Mesenchymal stem cell (in vitro differentiated cells and primary cell): ENCODE measurements at places on chromosomes 6 and 20.

DNA sequence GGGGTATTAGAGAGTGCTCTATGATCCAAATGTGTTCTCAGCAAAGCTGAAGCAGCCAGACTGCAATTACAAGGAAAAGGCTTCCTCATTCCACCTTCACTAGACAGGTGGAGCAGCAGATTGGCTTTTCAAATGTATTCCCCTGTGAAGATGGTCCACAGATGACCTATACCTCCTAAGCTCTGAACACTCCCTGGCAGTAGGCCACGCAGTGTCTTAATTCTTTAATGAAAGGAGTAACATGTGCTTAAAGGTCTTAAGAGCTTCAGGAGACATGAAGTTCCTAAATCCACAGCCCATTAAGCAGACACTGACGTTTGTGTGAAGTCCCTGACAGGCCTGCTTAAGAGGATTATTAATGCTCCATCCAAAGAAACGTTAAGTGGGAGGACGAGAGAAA, 138.9 kb upstream of the NUP153 start:
- no peak for DNase-seq

- no peak for DNase-seq
Measured at GRCh38 chr6:98384334-98384733, 450.0 kb upstream of the POU3F2 start.

DNA sequence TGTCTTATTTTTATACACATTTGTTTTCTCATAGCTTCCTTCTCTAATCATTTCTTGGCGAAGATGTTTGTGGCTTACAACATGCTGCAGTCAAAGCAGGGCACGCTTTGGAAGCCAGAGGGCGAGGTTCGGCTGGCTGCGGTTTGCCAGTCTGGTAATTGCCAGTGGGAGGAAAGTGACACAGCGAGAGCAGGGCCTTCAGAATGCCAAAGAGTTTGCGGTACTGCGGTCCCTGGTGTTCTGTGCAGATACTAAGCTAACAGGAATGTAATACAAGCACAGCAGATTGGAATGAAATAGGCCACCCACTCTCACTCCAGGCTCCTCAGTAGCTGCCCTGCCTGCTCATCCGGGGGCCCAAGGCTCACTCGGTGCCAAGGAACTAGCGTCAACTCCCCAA, 58.7 kb upstream of the TGM3 start:
- DNase-seq, result no peak

GRCh38 chr6:18119236-18119635, 3.2 kb downstream of the NHLRC1 start:
- no peak for DNase-seq

DNA sequence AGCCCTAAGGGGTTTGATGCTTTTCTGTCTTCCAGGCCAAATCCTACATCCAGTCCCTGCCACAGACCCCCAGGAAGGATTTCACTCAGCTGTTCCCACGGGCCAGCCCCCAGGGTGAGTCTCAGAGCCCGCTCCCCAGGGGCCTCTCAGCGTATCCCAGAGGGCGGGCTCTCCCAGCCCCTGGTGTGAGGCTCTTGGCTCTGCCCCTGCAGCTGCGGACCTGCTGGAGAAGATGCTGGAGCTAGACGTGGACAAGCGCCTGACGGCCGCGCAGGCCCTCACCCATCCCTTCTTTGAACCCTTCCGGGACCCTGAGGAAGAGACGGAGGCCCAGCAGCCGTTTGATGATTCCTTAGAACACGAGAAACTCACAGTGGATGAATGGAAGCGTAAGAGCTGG, 8.4 kb downstream of the MAPK13 start:
- no peak for DNase-seq

GRCh38 chr6:170185175-170185978, 105.5 kb downstream of the DLL1 start:
- DNase-seq, result no peak

- DNase-seq, result peak; percentile 20
Measured at GRCh38 chr6:82033631-82034211, 213.8 kb downstream of the IBTK start.

DNA sequence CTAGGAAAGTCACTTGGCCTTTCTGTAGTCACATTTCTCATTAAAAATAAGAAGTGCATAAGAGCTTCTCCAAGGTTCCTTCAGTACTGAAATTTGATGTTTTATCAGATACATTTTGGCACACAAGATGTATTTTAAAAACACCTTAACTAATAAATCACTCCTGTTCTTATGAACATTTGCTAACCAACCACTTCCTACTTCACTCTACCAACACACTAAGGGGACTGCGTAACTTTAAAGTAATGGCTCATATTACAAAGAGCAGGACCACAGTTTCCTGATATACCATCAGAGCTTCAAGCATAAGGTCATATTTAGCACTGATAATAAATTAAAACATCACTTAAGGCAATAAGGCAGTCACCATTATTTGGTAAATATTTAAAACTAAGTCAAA, 104.4 kb downstream of the RALGAPA2 start:
- DNase-seq, result no peak

DNA sequence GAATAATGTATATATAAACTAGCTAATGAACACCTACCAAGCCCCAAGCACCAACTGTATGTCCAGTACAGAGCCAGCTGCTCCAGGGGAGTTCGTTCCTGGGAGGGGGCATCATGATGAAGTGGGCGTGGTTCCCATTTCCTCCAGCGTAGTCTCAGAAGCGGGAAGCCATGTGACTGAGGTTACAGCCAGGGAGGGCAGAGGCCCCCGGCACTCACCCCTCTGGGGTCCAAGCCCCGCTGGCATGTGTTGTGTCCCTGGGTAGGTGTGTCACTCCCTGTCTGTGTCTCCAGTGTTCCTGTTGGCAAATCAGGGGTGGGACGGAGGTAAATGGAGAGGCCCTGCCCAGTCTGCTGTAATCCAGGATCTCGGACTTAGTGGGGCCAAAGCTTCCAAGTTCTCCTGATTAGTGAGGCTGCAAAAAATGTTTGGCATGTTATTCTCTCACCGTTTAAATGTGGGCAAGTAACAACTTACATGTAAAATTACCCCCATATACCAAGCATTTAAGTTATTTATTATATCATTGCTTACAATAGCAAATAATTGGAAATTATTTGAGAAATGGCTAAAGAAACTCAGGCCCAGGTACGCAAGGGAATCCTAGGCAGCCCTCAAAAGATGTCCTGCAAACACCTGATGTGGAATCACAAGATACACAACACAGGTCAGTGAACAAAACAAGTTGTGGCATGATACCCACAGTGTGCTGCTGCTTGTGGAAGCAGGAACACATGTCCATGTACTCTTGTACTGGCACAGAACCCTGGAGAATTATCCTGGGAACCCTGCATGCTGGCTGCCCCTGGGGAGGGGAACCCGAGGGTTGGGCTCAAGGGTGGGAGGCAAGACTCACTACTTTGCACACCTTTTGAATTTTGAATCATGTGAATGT, 22.2 kb downstream of the FAM110A start:
- no peak for DNase-seq

DNA sequence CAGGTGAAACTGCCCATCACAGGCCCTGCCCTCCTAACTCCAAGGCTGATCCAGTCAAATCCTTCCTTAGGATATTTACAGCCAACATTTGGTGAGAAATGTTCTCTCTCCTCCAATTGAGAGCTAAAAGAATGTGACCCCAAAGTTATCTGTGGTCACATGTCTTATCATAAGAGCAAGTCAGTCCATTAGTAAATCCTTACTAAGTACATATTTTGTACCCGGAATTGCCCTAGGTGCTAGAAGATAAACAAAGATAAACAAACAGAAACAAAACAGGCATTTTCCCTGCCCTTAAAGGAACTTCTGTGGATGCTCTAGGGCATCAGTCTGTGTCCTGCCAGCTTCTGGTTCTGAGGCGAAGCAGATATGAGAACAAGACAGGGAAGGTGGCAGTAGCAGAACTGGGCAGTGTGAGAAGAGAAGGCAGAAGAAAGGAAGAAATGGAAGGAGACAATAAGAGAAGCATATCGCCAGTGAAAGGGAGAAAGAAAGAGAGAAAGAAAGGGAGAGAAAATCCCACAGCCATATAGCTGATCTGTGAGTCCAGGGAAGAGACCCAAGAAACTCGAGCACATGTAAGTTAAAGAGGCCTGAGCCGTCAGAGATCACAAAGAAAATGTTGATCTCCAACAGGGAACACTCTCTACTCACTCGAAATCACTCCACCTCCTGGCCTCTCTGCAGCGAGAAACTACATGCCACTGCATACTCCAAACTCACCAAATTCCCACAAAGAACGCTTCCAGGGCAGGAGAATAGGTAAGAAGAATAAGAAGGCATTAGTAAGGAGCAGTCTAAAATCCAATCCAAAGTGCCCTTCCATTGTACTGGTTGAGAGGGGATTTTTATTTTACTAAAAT, 41.7 kb downstream of the CDK5RAP1 start:
- DNase-seq, result peak; percentile 20

- no peak for DNase-seq
Measured at GRCh38 chr20:37991157-37991866, 41.9 kb downstream of the TTI1 start.

DNA sequence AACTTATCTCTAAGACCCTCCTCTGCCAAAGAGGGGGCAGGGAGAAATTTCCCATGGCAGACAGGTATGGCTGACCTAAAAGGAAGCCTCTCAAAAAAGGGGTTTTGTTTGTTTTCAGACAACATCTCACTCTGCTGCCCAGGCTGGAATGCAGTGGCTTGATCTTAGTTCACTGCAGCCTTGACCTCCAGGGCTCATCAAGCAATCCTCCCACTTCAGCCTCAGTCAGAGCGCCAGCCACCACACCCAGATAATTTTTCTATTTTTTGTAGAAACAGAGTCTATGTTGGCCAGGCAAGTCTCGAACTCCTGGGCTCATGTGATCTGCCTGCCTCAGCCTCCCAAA, 3.8 kb downstream of the EZR start:
- DNase-seq, result no peak

DNA sequence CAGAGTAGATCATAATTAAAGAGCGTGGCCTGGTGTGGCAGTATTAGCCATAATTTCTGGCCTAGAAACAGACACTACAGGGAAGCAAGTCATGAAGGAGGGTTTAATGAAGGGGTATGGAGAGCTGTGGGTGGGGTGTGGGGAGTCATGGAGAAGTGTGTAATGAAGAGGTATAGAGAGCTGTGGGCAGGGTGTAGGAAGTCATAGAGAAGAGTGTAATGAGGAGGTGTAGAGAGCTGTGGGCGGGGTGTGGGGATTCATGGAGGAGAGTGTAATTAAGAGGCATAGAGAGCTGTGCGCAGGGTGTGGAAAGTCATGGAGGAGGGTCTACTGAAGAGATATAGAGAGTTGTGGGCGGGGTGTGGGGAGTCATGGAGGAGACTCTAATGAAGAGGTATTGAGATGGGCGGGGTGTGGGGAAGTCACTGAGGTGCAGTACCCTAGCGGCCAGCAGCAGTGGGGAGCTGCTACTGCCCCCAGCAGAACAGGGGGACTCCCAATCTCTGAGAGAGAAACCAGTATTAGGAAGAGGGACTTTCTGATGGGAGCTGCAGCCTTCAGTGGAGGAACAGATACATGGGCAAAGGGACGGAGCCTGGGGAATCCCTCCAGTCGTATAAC, 145.4 kb upstream of the FOXA2 start:
- DNase-seq, result no peak

- peak; percentile 86 for DNase-seq
Measured at GRCh38 chr20:3768342-3769130, 983 bp upstream of the ADISSP start.

GRCh38 chr6:73200735-73201134, 24.6 kb downstream of the KHDC1L start:
- DNase-seq, result peak; percentile 18

DNA sequence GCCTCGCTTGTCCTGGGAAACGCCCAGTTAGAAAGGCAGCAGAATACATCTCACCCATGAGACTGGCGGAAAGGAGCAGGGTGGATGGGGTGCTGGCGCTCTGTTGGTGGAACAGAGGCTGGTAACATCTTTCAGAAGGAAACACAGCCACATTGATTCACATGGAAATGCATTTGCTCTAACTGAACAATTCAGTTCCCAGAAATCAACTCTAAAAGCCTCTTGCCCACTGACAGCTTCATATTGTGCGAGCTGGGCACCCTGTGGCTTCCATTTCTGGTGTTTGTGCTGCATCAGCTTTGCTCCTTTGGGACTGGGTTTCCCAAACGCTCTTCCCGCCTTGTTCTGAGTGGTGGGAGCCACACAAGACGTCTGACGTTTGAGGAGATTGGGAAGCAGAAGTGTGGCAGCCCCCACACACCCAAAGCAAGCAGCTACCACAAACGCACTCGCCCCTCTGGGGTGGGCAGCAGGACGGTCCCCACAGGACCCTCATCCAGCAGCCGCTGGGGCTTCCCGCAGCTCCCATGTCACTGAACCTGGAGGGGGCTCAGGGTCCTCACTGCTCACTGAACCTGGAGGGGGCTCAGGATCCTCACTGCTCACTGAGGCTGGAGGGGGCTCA, 229.5 kb downstream of the ERMARD start:
- DNase-seq, result no peak

DNA sequence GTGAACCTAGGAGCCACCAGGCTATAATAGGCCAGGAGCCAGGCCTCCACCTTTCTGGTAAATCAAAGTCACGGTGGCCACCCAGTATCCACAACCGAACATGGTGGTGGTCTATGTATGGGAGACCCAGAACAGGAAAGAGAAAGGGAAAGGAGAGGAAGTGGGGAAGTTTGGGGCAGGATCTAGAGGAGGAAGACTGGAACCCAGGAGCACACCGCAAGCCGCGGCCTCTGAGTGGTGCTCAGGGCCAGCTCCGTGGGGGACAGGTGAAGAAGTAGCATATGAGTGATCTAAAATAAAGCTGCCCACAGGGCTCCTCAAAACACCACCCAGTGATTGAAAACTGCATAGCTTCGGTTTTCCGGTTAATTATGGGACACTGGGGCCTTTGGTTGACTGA, 214.8 kb downstream of the ZDHHC14 start:
- DNase-seq, result no peak

- no peak for DNase-seq
Measured at GRCh38 chr6:154894902-154895301, 100.2 kb upstream of the TIAM2 start.

DNA sequence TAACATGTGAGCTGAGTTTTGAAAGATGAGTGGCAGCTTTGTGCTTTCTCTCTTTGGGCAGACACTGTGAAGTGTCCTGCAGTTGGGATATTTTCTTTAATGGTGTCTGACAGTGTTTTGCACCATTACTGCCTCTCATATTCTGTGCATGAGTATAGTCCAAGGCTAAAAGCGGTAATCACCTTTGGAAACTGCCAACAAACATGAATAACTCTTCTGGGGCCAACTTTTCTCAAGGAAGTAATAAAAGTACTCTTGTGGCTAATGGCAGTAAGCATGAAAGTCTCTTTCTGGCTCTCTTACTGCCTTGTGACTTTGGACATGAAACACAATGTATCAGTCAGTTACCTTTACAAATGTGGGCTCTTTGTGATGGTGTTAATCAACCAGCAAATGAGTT, 91.7 kb upstream of the SOX4 start:
- DNase-seq, result no peak
